Natural killer cell treated with Interleukin-12 subunit alpha and Interleukin-12 subunit beta and Interleukin-15 and Interleukin-18, amount 100 ng/mL, for 72 hours (primary cell): ENCODE measurements at places on chromosomes 4 and X. TPM values are rescaled to one million over a fixed set of nuclear protein-coding genes. Genes with fewer than 3 reads are reported as not detected.

XAGE2 gene
- total RNA-seq, result not detected

IL13RA2 gene
- total RNA-seq, result not detected

CT45A10 gene
- total RNA-seq, result not detected

CDX4 gene
- total RNA-seq, result not detected

CSAG3 gene
- total RNA-seq, result not detected

RNF128 gene
- not detected for total RNA-seq

GRIA3 gene
- not detected for total RNA-seq

GLOD5 gene
- total RNA-seq, result not detected

RIPPLY1 gene
- not detected for total RNA-seq

TLR2 gene
- 0.42 TPM for total RNA-seq

BMP3 gene
- not detected for total RNA-seq
